ENCODE measurements at places on chromosomes 1 and 21.

DNA sequence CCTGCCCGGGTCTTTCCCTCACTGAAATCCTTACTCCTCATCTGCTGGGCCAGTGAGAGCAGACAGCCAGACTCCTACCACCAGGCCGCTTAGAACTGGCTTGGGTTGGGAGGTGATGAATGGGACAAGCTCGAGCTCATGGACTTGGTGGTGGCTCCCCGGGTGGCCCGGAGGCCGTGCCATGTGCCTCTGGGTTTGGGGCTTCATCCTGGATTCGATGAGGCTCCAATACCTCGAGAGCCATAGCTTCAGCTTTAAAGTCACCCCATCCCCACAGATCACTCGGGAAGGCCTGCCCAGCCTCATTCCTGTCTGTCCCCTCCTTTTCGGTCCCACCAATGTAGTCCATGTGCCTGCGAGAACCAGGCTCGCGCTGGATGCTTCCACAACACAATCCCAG is 51.5 kb downstream of the MYOM3 start:
- H3K4me3 ChIP-seq = no peak overlapping the region
- H3K4me1 ChIP-seq = no peaks in the 10 kb centered on the region
- peaks cover 5% of the 10 kb centered on the region for H3K27me3 ChIP-seq
- DNase-seq = no peak
- no peaks in the 10 kb centered on the region for H3K36me3 ChIP-seq
- H3K27ac ChIP-seq = no peak overlapping the region

DNA sequence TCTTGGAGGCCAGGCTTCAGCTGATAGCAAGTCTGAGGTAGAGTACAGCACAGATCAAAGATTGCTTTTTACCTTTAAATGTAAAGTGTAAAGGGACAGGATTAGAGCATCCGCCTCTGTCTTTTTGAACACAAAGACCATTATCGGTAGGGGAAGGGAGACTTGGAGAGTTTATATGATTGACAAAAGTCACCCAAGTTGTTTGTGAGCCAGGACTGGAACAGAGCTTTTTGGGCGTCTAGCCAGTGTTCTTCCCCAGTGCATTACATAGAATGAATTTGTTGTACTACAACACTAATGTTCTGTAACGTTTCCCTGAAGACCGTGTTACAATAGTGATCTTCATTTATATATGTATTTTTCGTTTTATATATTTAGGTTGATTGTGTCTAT is 9.3 kb upstream of the PIGC start:
- peaks cover 5% of the 10 kb centered on the region for H3K27me3 ChIP-seq
- H3K36me3 ChIP-seq = no peaks in the 10 kb centered on the region
- DNase-seq = no peak

- DNase-seq = no peak
- H3K4me1 ChIP-seq = no peaks in the 10 kb centered on the region
- peaks cover 27% of the 10 kb centered on the region for H3K27me3 ChIP-seq
- no peak overlapping the region for H3K4me3 ChIP-seq
Observed at GRCh38 chr1:29470788-29471119, 234.4 kb downstream of the PTPRU start.

DNA sequence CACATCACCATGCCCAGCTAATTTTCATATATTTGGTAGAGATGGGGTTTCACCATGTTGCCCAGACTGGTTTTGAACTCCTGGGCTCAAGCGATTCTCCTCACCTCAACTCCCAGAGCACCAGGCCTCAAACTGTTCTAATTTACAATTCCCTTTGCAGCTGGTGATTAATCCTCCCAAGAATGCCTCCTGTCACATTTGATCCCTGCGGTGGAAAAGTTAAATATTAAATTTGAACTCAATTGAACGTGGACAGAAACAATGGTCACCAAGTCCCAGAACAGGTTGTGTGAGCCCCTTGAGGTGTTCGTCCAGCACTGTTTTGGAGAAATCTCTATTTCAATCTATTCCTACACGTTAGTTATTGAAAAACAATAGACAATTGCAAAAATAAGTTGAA is 2.0 kb upstream of the ANKRD35 start:
- H3K4me1 ChIP-seq = peaks cover 14% of the 10 kb centered on the region
- H3K27ac ChIP-seq = no peak overlapping the region
- H3K27me3 ChIP-seq = peaks cover 25% of the 10 kb centered on the region
- H3K36me3 ChIP-seq = no peaks in the 10 kb centered on the region

DNA sequence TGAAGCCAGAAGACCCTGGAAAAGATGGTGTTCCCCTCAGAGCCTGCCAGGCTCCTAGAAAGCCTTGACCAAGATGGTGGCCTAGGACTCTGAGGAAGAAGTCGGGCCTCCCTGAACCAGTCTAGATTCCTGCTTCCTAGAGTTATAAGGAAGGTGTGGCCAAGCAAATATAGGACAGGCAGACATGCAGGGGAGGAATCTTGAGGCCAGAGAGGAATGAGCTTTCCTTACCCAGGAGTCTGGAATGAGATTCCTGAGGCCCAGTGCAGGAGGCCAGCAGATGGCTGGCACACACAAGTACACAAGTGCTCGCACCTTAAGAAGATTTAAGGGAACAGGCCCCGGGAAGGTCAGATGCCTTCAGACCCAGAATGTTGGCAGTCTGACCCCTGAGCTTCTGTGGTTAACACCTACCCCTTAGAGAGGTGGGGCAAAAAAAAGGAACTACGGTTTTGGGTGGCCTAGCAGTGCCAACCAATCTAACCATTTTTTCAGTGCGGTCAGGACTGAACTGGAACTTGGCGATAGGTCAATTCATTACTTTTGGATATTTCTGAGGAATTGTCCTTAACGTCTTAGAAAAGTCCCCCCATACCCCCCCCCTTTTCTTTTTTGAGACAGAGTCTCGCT is 73.3 kb downstream of the MDM4 start:
- DNase-seq = no peak
- H3K27ac ChIP-seq = no peak overlapping the region
- no peaks in the 10 kb centered on the region for H3K36me3 ChIP-seq
- H3K27me3 ChIP-seq = no peaks in the 10 kb centered on the region
- no peak overlapping the region for H3K4me3 ChIP-seq

DNA sequence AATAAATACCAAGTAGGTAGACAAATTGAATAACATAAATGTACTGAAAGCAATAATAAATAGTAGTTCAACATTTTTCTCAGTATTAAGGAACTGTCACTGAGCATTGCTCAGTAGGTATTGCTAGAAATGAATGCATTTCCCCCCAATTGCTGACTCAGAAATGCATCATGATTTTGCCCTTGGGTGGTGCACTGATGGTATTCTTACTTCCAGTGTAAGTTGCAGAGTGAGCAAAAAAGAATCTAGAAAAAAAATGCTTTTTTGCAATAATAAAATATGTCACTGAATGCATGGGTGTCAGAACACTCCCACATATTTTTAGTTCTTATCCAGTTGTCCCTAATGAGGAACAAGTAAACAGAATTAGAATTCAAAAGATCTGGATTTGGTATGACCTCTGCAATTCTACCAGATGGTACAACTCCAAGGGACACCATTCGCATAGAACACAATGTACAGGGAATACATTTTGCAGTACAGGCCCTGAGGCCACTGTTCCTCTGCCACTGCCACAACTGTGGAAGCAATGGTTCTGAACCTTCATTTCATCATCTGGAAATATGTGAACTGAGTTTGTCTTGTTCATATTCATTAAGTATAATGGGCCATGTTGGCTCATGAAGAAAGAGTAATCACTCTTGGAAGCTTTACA is 78.0 kb downstream of the ATP6V1G3 start:
- no peaks in the 10 kb centered on the region for H3K36me3 ChIP-seq
- no peak overlapping the region for H3K27ac ChIP-seq
- no peak for DNase-seq

DNA sequence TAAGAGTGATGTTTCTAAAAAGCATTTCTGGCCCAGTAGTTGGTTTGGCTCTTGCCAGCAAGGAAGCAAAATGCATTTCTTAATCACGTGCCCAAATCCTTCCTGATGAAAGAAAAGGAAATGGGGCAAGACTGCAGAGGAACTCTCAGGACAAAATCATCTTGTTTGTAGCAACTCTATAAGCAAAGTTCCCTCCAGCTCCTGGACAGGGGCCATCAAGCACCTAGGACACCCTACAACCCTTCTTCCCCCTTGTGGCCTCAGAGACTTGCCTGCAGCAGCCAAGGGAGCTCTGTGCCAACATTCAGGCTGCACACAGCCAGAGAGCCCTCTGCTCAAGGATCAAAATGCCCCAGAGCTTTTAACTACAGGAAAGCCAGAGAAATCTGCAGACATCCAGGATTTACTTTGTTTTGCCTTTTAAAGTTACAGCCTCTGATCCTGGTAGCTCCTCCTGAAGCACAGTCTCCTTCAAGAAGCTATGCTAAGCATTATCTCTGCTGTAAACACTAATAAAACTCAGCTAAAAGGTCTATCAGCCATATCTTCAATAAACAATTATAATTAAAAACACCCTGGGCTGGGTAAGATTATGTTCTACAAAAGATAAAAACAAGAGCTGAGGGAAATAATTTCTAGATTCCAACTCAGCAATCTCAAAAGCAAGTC is 105.0 kb downstream of the KIAA0319L start:
- no peak overlapping the region for H3K4me3 ChIP-seq
- peaks cover 3% of the 10 kb centered on the region for H3K36me3 ChIP-seq
- no peaks in the 10 kb centered on the region for H3K27me3 ChIP-seq
- peaks cover 22% of the 10 kb centered on the region for H3K4me1 ChIP-seq

GRCh38 chr1:11045428-11046269 is 1.4 kb downstream of the MASP2 start:
- H3K27me3 ChIP-seq = no peaks in the 10 kb centered on the region
- H3K36me3 ChIP-seq = no peaks in the 10 kb centered on the region
- DNase-seq = no peak
- H3K4me3 ChIP-seq = no peak overlapping the region

Data from activated naive CD8-positive, alpha-beta T cell treated with anti-CD3 and anti-CD28 coated beads for 36 hours (primary cell).